CD4-positive, alpha-beta T cell treated with Interleukin-6 at 100 ng/mL for 8 hours (primary cell): ENCODE measurements at places on chromosomes 2 and 18.

GRCh38 chr2:235520787-235521186 lies 26.9 kb downstream of the AGAP1 start:
- no peak for DNase-seq

GRCh38 chr2:35114765-35115164 lies 1240.8 kb upstream of the CRIM1 start:
- DNase-seq = no peak

- no peak for DNase-seq
Measured at GRCh38 chr2:178395941-178396570, 54.9 kb downstream of the PRKRA start.

DNA sequence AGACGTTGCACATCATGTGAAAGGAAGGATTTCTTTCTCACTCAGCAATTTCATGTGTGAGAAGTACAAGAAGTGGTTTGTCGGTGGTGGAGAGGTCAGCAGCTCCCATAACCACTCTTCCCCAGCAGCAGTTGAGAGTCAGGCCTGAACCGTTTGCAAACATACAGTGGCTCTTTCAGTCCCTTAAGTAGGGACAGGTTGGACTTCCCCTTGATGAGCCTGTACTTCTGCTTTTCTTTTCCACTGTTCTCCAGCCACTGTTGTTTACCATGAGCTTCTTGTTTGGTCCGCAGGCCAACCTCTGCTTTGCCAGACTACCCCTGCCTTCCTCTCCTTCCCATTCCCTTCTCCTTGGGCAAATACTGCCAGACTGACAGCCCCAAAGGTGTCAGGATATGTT lies 391.3 kb upstream of the CELF4 start:
- no peak for DNase-seq

DNA sequence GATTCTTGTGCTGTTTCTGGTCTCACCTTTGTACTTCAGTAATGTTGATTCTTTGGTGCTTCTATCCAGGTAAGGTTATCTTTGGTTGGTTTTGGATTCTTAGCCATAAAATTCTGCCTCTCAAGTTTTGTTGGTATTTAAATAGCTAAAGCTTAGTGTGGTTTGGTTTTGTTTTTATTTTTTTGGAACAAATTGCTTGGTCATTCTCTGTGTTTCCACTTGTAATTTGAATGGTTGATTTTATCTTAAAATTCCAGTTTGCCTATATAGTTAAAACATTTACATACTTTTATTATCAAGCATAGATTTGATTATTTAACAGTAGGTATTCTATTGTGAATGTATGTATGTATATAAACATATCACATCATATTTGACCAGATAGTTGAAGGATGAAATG lies 6.6 kb downstream of the NCOA1 start:
- DNase-seq = no peak
